ENCODE measurements at places on chromosomes 7 and 10. TPM values are rescaled to one million over a fixed set of nuclear protein-coding genes. Genes with fewer than 3 reads are reported as not detected.

- H3K27me3 ChIP-seq = no peaks in the 10 kb centered on the region
- no peaks in the 10 kb centered on the region for H3K4me1 ChIP-seq
- no peak overlapping the region for H3K4me3 ChIP-seq
These were observed 208.7 kb upstream of the GLI3 start for GRCh38 chr7:42445691-42446090.

SPDYE2B gene
- not detected for total RNA-seq

GRCh38 chr7:43645699-43646226, 62.9 kb downstream of the STK17A start:
- H3K36me3 ChIP-seq = no peaks in the 10 kb centered on the region
- H3K4me3 ChIP-seq = no peak overlapping the region
- no peak for DNase-seq
- no peak overlapping the region for H3K27ac ChIP-seq
- peaks cover 10% of the 10 kb centered on the region for H3K4me1 ChIP-seq

FGFBP3 gene
- total RNA-seq = 0.20 TPM

All from right lobe of liver (tissue), 6 donors.